ENCODE measurements at places on chromosomes 2 and 18.

DNA sequence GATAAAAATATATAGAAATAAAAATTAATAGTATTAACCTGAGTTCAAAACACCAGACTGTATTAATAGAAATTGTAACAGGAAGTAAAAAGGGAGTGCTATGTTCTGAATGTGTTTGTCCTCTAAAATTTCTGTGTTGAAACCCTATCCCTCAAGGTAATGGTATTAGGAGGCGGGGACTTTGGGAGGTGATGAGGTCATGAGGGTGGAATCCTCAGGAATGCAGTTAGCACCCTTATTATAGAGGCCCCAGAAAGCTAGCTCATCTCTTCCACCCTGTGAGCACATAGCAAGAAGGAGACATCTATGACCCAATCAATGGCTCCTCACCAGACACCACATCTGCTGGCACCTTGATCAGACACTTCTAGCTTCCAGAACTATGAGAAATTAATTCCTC lies 124.5 kb downstream of the CMPK2 start:
- no peak for DNase-seq

GRCh38 chr2:143205106-143205764 lies 76.0 kb downstream of the ARHGAP15 start:
- DNase-seq: no peak

GRCh38 chr2:127149384-127149783 lies 42.4 kb upstream of the BIN1 start:
- DNase-seq: no peak

- peak; percentile 58 for DNase-seq
These were observed 770 bp downstream of the NBAS start for GRCh38 chr2:15560140-15560987.

DNA sequence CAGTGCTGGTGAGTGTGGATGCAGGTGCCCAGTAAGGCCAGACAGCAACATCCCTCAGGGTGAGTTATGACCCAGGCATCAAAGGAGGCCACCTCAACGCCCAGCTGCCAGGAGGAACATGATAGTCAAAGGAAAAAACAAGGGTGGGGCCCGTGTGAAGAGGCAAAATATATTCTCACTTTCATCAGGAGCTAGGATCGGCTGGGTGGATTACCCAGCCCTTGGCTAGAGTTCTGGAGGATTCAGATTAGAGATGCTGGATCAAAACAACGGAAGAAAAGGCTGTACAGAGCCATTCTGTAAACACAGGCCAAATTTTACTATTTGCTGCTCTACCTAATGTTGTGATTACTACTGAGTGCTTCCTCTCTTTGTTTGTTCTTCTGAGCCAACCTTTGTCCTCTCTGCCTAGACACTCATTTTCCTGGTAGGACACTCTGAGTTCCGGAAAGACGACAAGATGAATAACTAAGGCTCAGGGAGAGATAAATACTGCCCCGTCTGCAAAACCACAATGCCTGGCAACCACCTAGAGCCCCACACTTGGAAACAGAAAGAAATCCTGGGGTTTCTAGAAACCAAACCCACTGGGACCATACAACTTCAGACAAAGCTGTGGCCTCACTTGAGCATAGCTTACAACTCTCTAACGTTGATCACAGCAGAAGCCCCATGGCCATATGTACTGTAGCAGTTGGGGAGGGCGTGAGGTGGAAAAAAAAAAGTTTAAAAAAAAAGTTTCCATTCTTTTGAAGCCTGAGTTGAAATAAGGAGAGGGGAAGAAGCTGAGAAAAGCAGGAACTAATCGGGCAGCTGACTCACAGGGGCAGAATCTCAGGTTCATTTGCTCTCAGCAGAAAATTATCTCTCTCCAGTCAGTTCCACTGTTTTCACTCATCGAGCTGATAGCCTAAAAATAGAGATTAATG lies 17.8 kb upstream of the PMAIP1 start:
- DNase-seq: no peak

DNA sequence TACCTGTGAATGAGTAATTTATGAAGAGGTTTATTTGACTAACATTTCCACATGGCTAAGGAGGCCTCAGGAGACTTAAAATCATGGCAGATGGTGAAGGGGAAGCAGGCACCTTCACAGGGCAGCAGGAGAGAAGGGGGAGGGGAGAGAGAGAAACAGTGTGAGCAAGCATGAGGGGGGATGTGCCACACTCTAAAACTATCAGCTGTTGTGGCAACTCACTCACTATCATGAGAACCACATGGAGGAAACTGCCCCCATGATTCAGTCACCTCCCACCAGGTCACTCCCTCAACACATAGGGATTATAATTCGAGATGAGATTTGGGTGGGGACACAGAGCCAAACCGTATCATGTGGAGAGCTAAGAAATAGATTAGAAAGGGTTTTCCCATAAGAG lies 309.0 kb downstream of the RDH14 start:
- DNase-seq: no peak

GRCh38 chr2:223894009-223894408 lies 51.1 kb downstream of the WDFY1 start:
- DNase-seq: no peak

DNA sequence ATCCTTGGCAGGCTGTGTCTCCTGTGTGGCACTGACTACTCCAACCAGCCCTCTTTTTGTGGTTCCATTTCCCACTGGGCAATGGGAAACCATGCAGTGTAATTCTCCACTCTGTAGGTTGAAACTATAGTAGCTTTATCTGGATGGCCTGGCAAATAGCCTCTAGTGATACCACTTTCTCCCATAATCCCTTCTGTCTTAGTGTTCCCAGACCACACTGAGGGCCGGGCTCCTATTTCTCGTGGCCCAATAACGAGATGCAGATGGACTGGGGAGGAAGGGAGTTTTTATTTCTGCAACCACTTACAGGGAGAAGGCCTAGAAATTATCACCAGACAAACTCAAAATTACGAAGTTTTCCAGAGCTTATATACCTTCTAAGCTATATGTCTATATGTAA lies 24.7 kb downstream of the SKA1 start:
- no peak for DNase-seq

DNA sequence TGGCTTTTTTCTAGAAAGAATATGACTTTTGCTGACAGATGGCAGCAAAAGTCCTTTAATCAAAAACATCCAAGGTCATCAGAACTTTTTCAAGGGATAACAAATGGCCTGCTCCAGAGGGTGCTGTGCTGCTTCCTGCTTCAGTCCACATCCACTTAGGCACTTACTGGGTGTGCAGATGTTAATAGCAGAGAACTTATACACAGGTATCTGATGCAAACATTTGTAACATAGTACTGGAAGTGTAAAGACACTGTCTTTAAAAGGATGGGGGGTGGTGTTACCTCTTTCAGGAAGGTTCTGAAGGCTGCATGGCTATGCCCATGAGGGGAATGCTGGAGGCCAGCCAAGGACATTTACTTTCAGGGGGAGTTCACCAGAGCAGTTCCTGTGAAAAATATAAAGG lies 5.5 kb downstream of the HOXD8 start:
- no peak for DNase-seq

GRCh38 chr2:55252832-55253231 lies 16.2 kb downstream of the MTIF2 start:
- no peak for DNase-seq

DNA sequence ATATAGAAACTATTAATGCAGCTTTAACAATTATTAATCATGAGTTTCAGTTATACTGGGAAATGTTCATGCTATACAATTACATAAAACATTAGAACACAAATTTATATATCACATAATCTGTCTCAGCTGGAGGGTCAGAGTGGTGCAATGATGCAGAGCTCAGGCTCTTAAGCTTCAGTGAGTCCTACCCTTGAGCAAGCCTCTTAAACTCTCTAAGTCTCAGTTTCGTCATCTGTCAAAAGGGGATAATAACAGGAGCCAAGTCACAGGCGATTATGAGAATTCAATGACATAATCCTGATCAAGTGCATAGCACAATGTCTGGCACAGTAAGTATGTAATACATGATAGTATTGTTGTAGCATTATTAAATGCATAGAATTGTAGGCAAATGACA lies 46.0 kb downstream of the LAMA1 start:
- no peak for DNase-seq

- no peak for DNase-seq
These were observed 524.9 kb downstream of the LRRTM4 start for GRCh38 chr2:76997296-76997695.

DNA sequence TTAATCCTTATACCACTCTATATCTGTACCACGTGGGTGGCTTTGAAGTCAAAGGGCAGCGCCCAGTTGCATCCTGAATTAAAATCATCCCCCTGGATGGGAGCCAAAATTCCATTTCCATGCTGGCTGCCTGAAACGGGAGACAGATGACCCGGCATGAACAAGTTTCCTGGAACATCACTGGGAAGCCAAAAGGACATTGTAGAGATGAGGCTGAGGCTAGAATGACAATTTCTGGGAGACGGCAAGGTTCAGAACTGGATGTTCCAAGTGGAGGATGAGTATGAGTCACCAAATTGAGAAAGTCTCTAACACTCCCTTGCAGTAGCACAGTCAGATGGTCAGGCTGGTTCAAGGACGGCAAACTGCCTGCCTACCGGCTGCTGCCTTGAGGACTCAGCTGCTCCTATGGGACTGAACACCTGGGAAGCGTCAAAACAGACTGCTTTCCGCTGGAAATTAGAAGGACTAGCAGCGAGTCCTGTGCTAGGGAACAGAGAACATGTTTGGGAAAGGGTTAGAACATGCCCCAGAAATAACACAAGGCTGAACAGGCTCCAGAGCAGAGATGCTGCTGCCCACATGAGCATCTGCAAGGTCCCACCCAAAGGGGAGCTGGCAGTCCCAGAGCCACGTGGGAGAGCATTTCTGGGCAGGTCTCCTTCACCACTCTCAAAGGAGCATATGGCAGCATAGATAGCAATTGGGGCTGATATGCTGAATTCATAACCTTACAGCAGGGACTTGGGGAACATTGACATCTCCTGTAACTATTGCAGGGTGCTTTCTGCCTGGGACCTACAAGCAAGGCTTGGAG lies 32.0 kb downstream of the YPEL5 start:
- DNase-seq: no peak

GRCh38 chr18:45980229-45980628 lies 13.1 kb upstream of the EPG5 start:
- DNase-seq: no peak

- no peak for DNase-seq
These were observed 6.3 kb upstream of the PARD3B start for GRCh38 chr2:204539019-204539385.

GRCh38 chr2:110868971-110869370 lies 136.6 kb downstream of the ACOXL start:
- no peak for DNase-seq

- no peak for DNase-seq
These were observed 96.4 kb downstream of the COBLL1 start for GRCh38 chr2:164745012-164745797.

DNA sequence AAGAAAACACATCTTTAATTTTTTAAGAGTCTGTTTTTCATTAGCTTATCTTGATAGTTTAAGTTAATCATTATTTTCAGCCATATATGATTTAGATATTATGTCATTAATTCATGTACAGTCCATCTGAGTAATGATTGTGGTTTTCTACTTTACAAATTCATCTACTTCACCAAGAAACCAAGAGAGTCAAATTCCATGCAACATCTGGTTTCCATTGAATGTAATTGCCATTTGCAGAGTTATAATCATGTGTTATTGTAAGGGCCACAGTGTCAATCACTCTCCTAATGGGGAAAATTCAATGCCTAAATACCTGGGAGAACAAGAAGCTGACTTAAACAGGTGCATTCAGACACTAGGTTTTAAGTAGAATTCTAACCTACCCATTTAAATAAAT lies 217.2 kb upstream of the OSR1 start:
- DNase-seq: no peak

DNA sequence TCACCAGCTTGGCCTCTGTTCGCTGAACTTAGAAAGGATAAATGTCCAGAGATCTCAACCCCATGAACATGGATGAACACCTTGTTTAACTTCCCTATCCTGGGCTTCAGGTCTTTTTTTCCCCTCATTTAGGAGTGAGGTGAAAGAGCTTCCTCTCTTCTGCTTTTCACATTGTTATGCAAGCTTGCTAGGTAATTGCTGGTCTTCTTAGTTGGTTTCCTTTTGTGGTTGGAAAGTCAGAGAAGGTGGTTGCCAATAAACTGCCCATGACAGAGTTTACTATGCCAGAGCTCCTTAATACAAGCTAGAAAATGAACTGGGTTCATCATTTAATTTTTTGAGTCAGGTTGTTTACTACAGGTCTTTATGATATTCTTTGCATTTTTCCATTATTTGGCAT lies 16.6 kb downstream of the SLC9A4 start:
- DNase-seq: no peak

DNA sequence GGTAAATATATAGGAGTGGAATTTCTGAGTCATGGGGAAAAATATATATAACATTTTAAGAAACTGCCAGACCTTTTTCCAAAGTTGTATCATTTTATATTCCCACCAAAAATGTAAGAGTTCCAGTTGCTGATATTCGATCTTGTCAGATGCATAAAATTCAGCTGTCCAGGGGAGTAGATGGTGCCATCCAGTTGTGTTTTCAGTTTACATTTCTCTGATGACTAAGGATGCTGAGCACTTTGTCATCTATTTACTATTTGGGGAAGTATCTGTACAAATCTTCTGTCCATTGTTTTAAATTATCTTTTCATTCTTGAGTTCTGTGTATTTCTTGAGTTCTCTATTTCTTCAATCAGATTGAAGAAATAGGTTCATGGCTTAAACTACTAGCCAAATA lies 126.1 kb downstream of the RTN4 start:
- DNase-seq: no peak

GRCh38 chr2:98012561-98012991 lies 16.8 kb upstream of the TMEM131 start:
- peak; percentile 65 for DNase-seq

GRCh38 chr2:204203704-204204103 lies 267.1 kb downstream of the ICOS start:
- DNase-seq: no peak

DNA sequence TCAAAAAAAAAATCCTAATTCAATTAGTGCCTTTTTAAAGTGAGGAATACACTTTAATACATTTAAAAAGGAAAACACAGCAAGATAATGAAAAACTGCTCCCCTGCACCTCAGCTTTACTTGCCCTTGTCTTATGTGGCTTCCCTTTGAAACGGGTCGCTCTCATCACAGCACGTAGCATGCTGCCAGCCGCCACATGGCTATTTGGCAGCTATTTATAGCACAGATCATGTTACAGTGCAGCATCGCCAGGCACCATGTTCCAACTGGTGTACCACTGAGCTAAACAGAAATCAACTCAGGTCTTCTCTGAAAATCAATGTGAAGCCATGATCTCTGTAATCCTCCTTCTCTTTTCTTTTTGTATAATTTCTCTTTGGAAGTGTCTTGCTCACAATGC lies 65.1 kb downstream of the TMEM182 start:
- no peak for DNase-seq

GRCh38 chr18:7304061-7304370 lies 73.1 kb downstream of the LRRC30 start:
- DNase-seq: no peak
